ENCODE measurements at places on chromosomes 12 and 14.
A peak's percentile ranks its signal among the peaks of the same experiment; 100 is the strongest.

DNA sequence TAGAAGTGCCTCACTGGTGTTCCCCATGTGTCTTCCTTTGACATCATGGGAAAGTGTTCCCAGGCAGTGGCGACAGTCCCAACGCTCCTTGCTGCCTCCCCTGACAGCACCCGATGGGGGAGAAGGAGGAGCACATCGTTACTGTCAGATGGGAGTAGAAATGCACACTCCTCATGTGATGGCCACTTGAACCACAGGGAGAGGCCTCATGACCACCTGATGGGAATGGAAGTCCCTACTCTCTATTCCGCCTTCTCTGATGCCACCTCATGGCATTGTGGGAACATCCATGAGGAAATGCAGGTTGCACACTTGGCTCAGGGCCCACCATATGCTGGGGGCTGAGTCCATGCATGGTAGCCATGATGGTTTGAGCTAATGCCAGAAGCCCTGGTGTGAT is 14.3 kb upstream of the CORO1C start:
- DNase-seq = no peak

GRCh38 chr12:121511916-121512315 is 68.9 kb downstream of the KDM2B start:
- no peak for DNase-seq

DNA sequence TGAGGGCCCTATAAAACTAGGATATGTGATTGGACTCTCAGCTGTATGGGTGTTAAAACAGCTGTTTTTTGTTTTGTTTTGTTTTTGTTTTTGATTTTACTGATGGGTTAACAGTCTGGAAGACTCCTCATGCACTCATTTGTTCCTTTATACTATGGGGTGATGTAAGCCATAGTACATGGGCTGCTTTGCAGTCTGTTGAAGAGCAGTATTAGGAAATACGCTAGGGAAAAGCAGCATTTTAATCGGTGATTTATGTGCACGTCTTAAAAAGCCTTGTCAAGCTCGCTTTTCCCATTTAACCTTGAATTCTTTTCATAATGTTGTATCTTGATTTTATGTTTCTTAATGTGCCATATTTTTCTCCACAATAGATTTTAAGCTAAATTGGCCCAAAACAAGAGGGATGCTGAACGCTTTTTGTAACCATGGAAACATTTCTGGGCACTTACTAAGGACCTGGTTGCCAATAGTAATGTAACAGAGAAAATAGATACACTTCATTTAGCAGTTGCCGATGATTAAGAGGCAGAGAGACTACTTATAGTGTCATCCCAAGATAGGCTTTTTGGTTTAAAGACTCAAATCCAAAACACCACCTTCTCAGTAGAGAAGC is 244.0 kb downstream of the SNAPC1 start:
- DNase-seq = peak; percentile 21

DNA sequence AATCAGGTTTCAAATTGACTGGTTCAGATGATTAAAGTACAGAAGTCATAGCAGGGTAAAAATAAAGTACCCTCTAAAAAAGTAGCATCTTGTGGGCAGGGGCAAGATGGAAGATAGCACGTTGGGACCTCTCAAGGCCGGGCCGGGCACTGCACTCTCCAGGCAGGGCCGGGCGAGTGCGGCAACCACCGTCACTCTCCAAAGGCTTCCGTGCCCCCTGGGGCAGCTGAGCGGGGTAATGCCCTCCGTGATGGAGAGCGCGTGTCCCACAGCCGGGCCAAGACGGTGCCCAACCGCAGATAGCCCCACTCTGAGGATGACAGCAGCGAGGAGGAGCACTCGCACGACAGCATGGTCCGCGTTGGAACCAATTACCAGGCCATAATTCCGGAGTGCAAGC is 8.6 kb upstream of the PLXNC1 start:
- DNase-seq = no peak
